ENCODE measurements at places on chromosomes 7 and 10.

- no peak for DNase-seq
These were observed 27.1 kb downstream of the NMT2 start for GRCh38 chr10:15141136-15142054.

DNA sequence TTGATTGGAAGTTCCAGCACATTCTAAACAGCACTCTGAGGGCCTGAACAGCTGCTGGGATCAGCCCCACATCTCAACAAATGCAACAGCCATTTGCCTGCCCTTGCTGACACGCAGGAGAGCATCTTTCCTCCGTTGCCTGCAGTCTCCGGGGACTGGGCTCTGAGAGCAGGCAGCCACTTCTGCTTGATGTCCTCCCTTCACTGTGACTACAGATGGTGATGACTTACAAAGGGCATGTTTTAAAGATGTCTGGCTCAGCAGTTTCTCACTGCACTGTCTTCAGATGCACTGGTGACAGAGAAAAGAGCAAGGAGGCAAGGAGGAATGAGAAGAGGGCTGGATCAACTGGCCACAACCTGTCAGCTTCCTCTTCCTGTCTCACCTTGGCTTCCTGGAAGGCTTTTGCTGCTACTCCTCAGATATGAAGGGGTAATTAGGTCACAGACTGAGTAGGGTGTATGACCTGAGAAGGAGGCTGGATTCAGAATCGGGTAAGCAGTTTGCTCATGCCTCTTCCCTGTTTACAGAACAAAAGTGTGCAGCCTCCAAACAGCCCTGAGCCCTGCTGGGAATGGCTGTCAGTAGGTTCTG, 143.5 kb upstream of the GHITM start:
- no peak for DNase-seq

- no peak for DNase-seq
These were observed 101.5 kb downstream of the ARHGAP22 start for GRCh38 chr10:48503293-48503911.

- DNase-seq: no peak
These were observed 42.0 kb downstream of the PRPS1L1 start for GRCh38 chr7:17985473-17986239.

DNA sequence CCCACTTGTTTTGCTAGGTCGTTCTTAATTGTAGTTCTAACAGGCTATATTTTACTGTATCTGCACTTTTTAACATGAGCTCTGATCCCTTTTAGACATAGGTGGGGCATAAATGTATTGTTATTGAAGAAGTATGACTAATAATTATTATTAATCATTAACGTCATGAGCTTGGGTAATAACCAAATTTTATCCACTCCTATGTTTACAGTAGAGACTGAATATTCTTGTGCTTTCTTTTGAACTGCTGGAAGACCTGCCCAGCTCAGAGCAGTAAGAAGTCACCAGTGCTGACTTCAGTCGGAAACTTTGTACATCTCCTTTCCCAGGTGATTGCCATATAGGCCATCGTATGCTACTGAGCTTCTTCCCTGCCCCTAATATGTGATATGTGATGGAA, 18.7 kb downstream of the PKD2L1 start:
- DNase-seq: no peak

GRCh38 chr7:94633014-94633341, 23.0 kb downstream of the SGCE start:
- DNase-seq: no peak

DNA sequence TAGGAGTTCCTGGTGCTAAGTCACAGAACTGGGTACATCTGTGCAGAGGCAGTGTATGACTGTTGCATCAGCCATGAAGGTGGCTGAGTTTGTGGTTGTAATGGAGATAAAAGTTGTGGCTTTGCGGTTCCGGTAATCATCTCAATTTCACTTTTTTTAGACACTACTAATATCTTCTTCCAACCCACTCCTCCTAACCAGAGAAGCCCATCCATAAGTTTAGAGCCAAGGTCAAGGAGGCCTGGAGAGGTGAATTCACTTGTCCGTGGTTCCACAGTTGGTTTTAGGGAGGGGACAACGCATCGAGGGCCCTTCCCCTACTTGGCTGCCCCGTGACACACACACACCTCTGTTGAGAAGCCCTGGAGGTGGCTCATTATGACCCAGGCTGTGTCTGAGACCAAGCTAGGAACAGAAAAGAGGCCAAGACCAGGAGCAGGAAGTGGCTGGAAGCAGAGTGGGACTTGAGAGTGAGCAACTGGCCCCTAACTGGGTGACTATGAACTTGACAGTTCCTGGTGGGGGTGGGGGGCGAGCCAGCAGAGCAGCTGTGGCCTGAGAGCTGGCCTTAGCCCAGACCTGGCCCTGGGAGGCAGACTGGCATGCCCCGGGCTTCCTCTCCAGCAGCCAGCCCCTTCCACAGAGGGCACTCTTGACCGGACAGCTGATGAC, 66.8 kb upstream of the COL13A1 start:
- no peak for DNase-seq

DNA sequence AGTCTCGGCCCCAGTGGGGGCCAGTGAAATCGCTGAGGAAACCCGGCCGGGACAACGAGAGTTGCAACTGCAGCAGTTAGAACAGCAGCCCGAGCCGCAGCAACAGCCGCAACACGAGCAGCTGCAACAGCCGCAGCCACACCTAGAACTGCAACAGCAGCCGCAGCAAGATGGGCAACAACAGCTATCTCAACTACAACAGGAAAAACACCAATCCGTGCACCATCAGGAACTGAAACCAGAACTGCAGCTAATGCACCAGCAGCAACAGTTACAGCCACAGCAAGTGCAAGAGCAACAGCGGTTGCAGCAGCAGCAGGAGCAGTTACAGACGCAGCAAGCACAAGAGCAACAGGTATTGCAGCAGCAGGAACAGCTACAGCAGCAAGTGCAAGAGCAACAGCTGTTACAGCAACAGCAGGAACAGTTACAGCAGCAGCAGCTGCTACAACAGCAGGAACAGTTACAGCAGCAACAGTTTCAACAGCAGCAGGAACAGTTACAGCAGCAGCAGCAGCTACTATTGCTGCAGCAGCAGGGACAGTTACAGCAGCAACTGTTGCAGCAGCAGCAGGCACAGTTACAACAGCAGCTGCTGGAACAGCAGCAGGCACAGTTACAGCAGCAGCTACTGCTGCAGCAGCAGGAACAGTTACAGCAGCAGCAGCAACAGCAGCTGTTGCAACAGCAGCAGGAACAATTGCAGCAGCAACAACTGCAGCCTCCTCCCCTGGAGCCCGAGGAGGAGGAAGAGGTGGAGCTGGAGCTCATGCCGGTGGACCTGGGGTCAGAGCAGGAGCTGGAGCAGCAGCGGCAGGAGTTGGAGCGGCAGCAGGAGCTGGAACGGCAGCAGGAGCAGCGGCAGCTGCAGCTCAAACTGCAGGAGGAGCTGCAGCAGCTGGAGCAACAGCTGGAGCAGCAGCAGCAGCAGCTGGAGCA, 6.1 kb downstream of the ZNF853 start:
- no peak for DNase-seq

GRCh38 chr7:98974906-98975816, 96.8 kb downstream of the TRRAP start:
- no peak for DNase-seq

GRCh38 chr7:130174237-130174959, 30.8 kb downstream of the TMEM209 start:
- DNase-seq: no peak

- no peak for DNase-seq
These were observed 75.8 kb upstream of the PARD3 start for GRCh38 chr10:34890939-34891338.

- no peak for DNase-seq
These were observed 122.6 kb downstream of the FAM107B start for GRCh38 chr10:14652067-14652466.

DNA sequence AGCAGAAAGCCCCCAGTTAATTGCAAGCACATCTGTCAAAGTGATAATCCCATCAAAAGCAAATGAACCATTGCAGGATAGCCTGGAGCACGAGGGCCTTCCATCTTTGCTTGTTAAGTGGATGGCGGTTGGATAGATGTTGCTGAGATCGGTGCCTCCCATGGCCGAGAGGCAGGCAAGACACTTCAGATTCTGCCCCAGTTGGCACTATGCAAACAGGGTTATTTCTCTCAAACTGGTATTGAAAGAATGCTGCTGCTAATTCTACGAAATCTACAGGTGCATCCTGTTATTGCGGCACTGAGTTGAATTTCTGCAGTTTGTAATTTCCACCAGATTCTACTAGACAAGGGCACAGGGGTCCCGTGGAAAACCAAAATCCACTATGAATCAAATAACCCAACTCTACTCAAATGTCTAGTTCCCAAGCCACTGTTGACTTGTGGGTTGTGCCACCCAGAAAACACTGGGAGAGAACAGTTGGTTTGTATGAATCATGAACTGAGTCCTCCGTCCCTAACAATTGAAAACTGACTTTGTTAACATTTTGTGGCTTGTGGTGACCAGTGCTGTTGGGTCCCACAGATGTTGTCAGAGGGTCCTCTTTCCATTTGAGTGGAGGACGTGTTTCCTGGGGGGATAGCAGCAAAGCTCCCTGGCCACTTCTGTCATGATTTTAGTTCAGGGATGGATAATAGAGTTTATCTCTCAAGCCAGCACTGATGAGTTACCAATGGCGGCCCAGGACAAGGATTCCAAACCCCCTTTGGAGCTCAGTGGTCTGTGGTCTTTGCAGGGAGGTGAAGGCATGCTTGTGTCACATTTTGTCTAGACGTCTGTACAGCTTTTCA, 7.1 kb upstream of the IL2RA start:
- DNase-seq: no peak

DNA sequence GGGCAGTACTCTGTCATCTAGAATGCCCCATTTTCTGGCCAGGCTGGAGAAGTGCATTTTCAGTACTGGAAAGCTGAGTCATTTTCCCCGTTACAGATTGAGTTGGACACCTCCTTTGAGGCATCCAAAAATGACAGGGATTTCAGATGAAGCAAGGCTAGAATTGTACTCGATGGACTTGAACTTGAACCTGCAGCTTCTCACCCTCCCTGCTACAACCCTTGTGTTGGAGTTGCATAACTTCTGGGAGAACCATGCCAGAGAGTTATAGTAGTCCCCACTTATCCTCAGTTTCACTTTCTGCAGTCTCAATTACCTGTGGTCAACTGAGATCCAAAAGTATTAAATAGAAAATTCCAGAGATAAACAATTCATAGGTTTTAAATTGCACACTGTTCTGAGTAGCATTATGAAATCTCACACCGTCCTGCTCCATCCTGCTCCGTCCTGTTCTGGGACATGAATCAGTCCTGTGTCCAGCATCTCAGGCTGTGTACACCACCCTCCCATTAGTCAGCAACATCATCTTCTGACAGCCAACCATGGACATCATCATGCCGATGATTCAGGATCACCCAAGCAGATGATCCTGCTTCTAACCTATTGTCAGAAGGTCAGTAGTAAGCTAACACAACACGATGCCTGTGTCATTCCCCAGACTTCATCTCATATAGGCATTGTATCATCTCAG, 363.7 kb downstream of the DPP6 start:
- no peak for DNase-seq

DNA sequence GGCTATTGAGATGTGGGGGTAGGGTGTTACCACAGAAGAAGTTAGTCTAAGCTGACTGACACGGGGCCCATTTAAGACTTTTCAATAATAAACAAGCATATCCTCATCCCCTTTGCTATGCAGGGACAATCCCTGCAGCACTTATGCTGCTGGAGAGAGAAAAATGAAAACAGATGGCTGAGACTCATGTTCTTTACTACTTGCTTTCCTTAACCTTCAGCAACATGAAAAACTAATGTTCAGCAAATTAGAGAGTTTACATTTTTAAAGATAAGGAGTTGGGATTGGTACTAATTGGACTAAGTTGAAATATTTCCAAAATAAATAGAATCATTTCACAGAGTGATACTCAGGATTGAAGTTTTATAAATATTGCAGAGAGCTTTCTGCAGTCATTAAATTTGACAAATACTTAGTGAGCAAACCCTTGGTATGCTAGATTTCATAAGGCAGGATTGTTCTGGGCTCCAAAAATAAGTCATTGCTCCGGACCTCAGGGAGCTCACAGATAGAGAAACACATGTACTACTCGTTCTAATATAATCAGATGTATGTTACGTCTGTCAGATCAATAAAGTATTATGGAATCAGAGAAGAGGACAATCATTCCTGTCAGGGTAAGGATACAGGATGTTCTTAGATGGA, 147.1 kb upstream of the LRRN3 start:
- DNase-seq: no peak

- no peak for DNase-seq
These were observed 33.5 kb downstream of the FIGNL1 start for GRCh38 chr7:50416527-50417182.

- DNase-seq: no peak
These were observed 49.5 kb downstream of the TCERG1L start for GRCh38 chr10:131261890-131262475.

DNA sequence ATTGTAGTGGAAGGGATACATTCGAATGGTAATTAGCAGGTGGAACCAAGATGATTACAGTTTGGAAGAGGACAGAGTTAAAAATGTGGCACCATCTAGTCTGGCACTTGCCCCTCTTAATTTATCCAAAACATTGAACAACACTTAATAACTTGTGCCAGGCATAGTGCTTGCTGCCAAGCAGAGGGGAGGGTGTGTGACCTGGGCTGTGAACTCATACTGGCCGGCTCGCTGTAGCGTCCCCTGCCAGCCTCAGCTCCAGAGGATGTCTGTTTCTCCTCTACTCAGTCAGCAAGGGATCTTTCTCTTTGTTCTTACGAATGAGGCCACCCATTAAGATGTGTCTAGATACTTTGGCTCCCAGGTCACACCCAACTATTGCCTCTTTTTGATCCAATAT, 179.4 kb upstream of the INHBA start:
- no peak for DNase-seq

GRCh38 chr10:121617176-121617575, 18.9 kb upstream of the FGFR2 start:
- DNase-seq: no peak

DNA sequence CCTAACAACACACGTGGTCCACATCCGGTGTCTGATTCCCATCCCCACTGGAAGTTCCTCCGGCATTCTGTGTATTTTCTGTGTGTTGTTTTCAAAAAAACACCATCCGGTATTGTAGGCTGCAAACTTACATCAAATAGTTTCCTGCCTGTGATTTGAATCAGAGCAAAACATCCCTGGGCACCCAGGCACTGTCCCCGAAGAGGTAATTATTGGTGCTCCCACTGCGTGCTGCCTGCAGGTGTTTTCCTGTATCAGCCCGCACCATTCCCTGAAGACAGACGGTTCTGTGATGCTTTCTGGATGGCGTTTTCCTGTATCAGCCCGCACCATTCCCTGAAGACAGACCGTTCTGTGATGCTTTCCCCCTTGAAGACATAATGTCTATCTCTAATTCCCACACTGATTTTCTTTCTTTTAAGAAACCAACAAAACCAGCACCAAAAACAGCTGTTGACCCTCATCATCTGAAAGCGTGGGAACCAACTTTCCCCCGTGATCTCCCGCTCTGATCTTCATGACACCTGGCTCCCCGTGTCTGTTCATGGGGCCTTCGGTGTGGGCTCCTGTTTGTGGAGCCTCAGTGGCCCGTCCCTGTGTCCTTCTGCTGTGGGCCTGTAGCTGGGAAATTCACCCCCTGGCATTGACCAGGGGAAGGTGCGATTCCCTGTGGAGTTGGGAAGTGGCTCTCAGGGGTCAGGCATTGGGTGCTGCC, 205.3 kb downstream of the ADARB2 start:
- DNase-seq: no peak

GRCh38 chr10:3249307-3249889, 76.8 kb upstream of the PITRM1 start:
- DNase-seq: no peak

Data from esophagus muscularis mucosa (tissue), 4 donors.